ENCODE measurements at places on chromosomes 7 and 10.

DNA sequence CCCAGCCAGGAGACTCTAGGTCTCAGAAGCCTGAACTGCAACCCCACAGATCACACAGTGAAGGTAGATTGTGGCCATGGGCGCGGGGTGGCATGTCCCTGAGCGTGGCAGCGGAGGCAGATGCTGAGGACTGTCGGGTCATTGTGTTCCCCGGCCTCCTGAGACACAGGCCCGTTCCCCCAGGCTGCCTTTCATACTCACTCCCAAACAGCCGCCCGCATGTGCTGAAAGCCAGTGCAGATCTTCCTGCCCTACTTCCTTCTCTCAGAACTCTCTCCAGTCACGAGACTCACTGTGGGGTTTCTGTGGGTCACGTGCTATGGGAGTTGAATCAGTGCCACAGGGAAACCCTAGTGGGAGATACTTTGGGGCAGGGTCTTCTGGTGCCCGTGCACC lies 48.0 kb downstream of the ZNF467 start:
- DNase-seq = no peak

GRCh38 chr7:91776171-91776570 lies 104.3 kb downstream of the MTERF1 start:
- DNase-seq = no peak

- DNase-seq = no peak
Observed at GRCh38 chr10:103811463-103811862, 43.9 kb downstream of the SH3PXD2A start.

DNA sequence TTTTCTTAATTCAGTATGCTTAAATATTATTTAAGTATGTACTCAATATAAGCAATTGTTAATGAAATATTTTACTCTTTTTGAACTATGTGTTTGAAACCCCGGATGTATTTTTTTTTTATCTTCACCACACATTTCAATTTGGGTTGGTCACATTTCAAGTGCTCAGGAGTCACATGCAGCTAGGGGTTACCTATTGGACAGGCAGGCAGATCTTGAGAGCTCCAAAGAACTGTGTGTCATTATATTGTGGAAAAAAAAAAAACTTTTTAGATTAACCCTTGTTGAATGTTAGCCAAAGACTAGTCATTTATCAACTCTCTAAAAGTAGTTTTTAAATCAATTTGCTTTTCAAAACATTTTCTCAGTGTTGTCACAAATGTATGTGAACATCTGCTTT lies 37.2 kb downstream of the IKZF1 start:
- no peak for DNase-seq

- DNase-seq = no peak
Observed at GRCh38 chr7:131961054-131961680, 404.7 kb upstream of the PODXL start.

DNA sequence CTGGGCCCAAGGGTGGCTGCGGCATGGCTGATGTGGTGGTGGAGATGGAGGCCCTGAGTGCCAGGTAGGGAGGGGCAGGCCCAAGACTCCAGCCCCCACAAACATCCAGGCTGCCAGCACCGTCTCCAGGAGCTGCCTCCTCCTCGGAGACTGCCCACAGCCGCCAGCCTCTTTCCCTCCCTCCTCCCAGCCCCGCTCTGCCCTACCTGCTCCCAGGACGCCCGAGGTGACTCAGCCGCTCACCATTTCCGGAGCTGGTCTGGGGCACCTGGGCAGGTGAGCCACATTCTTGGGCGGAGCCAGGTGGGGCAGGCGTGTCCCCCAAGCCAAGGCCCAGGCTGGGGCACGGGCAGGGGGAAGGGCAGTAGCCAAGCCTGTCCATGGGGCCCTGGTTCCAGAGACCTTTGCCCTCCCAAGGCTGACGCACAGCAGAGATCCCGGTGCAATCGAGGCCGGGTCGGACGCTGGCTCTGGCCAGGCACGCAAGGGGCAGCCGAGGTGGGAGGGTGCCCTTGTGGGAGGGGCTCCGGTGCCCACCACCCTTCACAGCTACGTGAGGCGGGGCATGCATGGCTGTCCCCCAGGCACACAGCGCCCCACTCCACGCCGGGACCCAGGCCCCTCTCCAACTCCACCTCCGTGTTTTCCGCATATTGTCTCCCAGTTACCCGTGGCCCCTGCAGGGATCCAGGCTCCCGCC lies 8.8 kb downstream of the ADAP1 start:
- no peak for DNase-seq

GRCh38 chr10:18418541-18419215 lies 232.7 kb downstream of the NSUN6 start:
- DNase-seq = no peak

DNA sequence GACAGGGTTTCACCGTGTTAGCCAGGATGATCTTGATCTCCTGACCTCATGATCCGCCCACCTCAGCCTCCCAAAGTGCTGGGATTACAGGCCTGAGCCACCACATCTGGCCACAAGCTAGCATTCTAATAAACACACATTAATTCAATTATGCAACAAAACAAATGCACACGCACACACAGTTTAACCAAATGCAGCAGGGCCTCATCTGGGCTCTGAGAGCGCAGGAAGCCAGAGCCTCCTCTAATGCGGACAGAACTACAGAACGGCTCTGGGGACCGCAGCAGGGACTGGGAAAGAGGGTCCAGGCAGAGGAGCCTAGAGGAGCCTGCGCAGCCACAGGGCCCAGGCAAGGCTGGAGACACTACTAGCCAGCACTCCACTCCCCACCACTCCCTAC lies 3.8 kb downstream of the MAD1L1 start:
- no peak for DNase-seq

DNA sequence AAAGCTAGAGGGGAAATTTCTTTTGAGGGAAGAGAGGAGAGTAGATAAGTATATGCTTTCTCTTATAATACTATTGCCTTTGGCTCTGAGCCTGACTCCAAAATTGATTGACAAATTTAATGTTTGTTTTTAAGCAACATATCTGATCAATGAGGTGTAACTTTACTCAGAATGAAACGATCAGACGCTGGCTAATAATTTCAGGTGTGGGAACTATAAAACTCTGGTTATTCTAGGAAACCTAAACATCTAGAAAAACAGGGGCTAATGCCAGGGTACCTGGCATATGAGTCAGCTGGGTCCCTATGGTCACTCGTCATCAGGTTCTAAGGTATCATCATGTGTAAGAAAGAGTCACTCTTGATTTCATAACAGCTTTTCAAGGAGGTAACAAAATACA lies 139.7 kb downstream of the ATE1 start:
- no peak for DNase-seq

DNA sequence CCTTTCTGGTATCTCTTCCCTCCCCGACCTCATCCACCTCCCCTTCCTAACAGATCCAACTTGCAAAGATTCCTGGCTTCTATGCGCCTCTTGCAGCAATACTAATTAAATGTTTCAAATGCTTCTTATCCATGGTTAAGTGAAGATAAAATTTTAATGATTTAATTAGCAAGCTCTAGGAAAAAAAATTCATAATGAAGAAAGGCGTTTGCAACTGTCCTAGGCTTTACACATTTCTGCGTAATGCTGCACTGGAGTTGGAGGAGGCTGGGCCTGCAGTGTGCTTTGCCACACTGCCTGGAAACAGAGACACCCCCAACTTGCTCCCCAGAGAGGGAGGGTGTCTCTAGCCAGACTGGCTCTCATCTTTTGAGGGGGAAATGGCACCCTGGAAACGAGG lies 123.9 kb upstream of the CARD11 start:
- DNase-seq = no peak

- DNase-seq = no peak
Observed at GRCh38 chr7:3019801-3020200, 23.9 kb downstream of the CARD11 start.

DNA sequence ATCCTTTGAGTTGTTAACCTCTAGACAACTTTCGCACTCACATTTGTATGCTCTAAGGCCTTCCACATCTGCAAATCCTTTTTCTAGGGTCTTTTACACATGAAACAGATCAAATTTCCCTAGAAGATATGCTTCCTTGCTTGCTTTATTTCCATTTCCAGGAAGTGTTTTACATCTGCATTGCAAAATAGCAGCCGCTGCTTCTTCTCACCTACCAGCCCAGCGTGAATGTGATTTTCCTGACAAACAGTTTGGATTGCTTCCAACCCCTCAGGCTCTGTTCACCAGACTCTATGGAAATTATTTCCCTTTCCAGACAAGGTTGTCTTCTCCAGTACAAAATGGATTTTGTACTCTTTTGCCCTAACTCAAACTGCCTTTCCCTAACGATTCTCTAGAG lies 50.9 kb upstream of the PAPSS2 start:
- DNase-seq = no peak

DNA sequence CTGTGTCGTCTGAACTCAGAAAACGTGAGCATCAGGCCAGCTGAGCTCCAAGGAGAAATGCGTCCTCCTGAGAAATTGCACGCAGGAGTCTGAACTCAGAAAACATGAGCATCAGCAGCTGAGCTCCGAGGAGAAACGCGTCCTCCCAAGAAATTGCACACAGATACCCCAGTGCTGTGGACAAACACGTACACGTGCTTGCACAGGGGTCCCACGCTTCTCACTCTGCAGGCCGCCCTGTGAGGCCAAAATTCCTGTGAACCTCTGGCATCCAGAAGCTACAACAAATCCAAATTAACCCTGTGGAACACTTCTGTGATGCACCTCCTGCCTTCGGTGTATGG lies 133.8 kb downstream of the WDR37 start:
- no peak for DNase-seq

- DNase-seq = no peak
Observed at GRCh38 chr10:24457661-24458318, 248.9 kb downstream of the KIAA1217 start.

DNA sequence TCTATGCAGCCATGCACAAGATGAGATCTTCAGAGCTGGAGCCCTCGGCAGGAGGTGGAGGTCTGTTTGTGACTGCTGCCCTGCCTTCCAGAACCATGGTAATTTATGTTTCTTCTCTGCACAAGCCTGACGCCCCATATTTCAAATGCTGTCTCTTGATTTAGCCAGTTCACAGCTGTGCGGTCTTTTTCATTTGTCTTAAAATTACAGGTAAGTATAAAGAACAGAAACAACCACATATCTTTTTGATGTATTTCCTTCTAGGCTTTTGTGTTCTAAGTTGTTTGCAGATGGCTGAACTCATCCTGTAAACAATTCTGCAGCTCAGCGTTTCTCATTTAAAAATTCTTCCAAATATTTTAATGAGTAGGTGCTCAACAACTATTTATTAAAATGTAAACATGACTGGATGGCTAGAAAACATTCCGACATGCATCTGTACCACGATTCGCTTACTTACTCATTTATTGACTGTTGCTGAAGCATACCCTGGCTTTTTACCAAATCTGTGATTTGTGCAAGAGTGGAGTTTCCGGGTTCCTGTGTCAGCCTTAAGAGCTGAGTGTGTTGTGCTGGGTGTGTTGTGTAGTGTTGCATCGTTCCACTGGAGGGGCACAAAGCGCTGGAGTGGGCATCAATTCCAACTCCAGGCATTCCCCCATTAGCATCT lies 58.9 kb downstream of the PIP4K2A start:
- peak; percentile 45 for DNase-seq

DNA sequence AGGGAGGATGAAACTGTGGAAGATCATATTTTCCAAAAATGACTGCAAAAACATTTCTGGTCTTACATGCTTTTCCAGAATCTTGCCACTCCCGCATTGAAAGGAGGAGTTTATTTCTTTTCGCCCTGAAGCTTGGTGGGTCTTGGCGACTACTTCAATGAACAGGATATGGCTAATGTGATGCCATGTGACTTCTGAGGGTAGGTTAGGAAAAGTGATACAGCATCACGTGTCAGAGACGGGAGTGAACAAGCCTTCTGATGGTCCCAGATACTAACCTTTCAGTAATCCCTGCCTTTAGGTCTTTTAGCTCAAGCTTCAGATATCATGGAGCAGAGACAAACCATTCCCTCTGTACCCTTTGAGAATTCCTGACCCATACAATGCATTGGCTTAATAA lies 192.2 kb upstream of the HPS1 start:
- DNase-seq = no peak

GRCh38 chr10:91796331-91797047 lies 1.7 kb upstream of the TNKS2 start:
- DNase-seq = peak; percentile 41

Data from T follicular helper cell (primary cell).